Stimulated activated CD4-positive, alpha-beta T cell treated with anti-CD3 and anti-CD28 coated beads, Interleukin-2, amount 100 ng/mL, for 4 hours (primary cell): ENCODE measurements at places on chromosomes 7 and 10.

- no peak for DNase-seq
These were observed 55.2 kb downstream of the SAMD9 start for GRCh38 chr7:93062599-93062998.

- DNase-seq: no peak
These were observed 6.1 kb upstream of the FGL2 start for GRCh38 chr7:77205706-77206105.

DNA sequence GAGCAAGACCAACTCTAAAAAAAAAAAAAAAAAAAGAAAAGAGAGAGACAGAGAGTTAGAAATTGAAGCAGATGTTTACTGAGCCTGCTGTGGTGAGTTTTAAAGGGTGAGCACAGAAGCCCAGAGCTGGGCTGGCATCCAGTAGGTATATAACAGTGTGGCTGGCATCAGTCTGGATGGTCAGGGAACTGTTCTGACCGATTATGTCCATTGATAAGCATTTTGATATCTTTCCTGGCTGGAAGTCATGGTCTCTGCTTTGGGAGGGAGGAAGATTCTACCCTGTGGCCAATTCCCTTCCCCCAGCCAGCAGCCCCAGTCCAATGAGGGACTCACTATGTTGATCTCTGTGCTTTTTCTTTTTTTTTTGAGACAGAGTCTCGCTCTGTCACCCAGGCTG, 65.2 kb upstream of the PODXL start:
- no peak for DNase-seq

- no peak for DNase-seq
These were observed 126.9 kb downstream of the IPMK start for GRCh38 chr10:58140691-58141347.

- DNase-seq: no peak
These were observed 2.7 kb upstream of the AEBP1 start for GRCh38 chr7:44101303-44101965.

DNA sequence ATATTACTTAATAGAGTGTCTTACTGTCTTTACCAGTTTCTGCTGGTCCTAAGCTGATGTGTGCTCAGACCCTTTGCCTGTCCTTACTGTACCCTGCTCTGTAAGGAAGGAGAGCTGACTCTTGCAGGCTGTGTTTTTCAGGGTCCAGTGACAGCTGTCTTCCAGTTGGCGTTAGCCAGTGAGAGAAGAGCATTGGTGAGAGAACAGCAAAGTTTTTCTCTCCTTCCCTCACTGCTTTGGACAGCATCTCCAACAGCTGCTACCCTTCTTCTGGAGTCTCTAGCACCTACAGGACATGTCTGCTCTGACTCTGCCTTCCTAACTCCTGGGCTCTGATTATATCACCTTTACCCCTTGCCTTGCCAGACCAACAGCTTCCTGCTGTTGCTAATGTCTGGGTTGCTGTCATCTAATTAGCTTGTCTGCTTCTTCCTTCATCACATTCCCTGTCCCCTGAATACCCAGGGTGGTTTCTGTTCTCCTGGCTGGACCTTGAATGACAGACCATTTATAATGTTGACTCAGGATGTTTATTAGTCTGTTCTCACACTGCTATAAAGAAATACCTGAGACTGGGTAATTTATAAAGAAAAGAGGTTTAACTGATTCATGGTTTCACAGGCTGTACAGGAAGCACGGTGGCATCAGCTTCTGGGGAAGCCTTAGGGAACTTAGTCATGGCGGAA, 23.5 kb upstream of the PANK1 start:
- DNase-seq: no peak

DNA sequence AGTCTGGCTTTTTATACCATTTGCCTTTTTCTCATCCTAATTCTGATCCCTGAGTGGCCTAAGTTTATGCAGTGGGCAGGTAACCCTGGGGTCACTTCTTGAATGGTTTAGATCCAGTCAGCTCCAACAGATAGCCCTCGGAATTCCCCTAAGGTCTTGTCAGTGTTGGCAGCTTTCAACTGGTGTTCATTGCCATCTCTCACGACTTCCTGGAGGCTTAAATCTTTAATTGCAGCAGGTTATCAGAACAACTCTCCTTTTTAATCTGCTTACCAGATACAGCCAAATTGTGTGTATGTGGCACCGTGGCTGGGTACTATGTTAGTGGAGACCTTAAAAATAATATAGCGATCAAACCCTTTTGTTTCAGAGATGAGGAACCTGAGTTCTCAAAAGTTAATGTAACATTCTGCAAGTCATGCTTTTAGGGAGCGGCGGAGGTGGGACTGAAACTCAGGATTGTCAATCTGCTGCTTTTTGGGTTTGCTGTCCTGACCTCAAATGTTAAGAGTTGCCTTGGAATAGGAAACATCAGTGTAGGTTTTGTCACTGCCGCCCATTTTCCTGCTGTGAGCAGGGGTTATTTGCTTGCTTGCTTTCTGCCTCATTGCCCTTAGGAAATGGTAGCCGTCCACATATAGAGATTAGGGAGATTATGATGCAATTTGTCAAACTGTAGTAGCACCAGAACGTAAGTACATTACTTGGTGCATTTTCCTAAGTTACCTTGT, 818 bp downstream of the DLD start:
- no peak for DNase-seq

GRCh38 chr7:23075571-23075970, 30.0 kb upstream of the KLHL7 start:
- DNase-seq: no peak

DNA sequence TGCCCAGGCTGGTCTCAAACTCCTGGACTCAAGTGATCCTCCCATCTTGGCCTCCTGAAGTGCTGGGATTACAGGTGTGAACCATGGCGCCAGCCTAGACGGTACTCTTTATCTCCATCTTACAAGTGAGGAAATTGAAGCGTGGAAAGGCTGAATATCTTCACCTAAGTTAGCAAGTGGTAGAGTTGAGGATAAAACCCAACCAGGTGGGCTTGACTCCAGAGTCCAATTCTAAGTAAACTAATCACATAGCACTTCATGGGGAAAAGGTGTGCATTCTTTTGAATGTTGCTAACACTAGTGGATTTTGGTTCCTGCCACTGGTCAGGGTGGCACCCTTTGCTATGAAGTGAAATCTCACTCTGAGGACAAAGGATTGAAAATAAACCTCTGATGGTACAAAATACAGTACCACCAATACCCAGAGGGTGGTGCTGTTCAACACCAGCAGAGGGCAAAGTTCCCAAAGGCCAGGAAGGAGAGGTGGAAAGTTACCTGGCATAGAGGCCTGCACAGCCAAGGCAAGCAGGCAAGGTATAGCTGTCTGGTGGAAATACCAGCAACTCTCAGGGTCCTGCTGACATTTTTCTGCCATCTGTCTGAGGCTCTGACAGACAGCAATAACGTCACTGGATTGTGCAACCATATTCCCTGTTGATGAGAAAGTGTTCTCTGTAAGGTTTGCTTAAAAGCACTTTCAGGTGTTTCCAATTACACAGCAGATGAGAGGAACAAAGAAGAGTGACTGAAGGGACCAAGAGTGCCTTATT, 17.6 kb downstream of the ZDHHC16 start:
- DNase-seq: peak; percentile 14

- no peak for DNase-seq
These were observed 34.0 kb downstream of the SMKR1 start for GRCh38 chr7:129536323-129536722.

GRCh38 chr7:15334536-15335263, 227.1 kb downstream of the AGMO start:
- DNase-seq: no peak

DNA sequence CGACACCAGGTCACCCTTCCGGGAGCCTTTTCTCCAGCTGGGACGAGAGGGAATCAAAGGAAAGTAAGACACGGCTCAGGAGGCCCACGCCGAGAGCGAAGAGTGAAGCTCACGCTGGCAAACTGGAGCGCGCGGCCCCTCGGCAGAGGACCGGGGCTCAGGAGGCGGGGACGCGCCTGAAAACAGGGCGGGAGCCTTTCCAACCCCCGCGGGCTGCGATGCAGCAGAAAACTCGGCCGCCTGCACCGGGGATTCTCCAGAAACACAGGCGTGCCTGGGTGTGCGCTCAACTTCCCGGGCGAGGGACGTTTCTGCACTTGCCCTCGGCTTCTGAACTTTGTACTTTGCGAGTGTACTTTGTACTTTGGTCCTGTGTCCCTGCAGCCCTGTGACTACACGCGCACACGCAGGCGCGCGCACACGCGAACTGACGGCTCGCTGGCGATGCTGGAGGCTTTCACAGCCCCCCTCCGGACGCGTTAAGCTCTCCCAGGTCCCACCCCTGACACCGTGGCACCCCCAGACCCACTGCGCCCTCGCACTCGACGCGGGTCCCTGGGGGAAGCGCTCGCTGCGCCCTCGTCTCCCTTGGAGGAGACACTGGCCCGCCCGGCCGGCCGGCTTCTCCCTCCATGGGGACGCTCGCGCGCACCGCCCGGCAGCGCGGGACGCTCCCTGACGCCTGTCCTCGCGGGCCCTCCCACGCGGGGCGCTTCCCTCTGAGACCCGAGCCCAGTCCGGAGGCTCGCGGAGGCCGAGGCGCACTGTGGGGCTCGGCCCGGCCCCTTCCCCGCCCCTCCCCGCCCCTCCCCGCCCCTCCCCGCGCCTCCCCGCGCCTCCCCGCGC, 588 bp upstream of the PAOX start:
- DNase-seq: no peak

DNA sequence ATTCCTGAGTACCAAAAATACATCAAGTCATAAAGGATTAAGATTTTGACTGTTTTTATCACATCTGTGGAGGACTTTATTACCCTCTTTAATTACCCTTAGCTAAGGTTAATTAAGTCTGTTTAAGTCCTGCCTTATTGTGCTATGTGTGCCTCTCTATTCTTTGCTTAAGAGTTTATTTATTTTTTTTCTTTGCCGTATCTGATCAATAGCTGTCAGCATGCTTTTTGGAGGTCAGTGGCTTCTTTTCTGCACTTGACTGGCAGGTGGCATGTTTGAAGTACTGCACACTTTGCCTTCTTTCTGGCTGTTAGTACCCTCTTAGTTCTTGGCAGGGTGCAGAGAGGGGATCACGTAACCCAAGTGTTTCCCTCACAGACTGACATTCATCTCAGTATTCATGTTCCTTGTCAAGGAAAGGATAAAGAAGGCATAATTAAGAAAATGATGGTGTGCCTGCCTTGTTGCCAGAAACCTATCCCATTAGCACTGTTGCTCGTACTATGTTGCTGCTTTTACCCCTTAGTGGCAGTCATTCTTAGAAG, 225.8 kb downstream of the EXOC4 start:
- no peak for DNase-seq

DNA sequence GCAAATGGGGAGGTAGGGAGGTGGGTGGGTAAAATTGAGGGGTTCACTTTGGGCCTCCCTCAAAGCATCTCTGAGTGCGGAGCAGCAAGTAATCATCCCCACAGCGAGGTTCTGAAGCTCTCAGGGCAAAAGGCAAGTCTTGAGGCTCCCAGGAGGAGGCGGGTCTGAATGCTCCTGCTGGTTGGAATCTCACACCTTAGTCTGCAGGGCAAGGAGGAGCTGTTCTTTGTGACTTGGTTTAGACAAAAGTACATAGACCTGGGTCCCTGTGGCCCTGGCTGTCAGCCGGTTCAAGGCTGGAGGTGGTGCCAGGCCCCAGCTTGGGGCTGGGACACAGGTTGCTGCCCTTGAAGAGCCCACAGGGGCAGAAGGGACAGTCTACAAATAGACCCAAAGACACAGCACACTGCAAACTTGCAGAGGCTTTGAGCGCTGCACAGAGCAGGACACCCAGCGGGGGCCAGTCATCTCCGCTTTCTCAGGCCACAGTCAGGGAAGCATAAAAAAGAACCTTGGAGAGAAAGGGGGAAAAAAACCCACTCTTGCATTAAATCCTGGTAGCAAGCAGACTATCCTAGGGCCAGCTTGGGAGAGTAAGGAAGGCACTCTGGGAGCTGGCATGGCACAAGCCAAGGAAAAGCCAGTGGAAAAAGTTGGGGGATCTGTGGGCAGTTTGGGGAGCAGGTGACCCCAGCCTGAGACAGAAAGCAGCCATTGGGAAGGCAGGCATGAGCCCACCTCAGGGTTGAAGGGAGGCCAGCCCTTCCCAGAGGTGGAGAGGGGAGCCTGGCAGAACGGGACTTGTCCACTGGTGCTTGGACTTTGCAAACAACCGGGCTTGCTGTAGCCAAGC, 926 bp upstream of the C10orf71 start:
- no peak for DNase-seq

- no peak for DNase-seq
These were observed 43.8 kb upstream of the RPA3 start for GRCh38 chr7:7761974-7762779.

- no peak for DNase-seq
These were observed 248.6 kb upstream of the MAGI2 start for GRCh38 chr7:79702116-79702515.

DNA sequence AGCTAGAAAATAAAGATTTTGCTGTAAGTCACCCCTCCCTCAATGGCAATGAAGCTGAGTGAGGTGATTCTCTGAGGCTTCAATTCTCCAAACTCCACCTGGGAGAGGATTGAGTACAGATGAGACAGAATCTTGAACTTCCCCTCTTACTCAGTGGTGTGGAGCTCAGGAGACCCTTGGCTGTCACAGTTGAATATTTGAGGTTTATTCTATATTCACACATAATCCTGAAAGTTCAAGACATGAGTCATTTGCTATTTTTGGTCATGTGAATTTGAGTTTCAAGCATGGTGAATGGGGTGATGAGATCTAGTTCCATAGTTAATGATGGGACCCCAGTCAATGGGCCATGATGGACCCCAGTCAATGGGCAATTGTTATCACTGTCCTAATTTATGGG, 13.9 kb upstream of the TECTB start:
- DNase-seq: no peak

GRCh38 chr7:74225400-74225799, 15.6 kb downstream of the LAT2 start:
- no peak for DNase-seq

DNA sequence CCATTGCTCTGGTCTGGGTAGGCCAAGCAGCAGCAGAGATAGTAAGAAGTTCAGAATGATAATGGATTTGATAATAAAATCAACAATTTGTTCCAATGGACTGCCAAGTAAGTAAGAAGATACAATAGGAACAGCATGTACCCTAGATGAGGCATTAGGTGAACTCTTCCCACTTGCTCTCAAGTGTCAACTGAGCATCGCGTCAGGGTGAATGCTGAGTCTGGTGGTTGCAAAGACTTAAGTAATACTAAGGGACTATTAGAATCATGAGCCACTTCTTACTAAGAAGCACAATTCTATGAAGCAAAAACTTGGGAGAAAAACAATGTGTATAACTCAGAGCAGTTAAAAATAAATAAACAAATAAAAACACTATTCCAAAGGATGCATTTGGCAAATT, 54.5 kb downstream of the LRRN3 start:
- DNase-seq: no peak
